LNCaP clone FGC (cell line): ENCODE measurements at places on chromosomes 12 and 14.
A peak's percentile ranks its signal among the peaks of the same experiment; 100 is the strongest.

GRCh38 chr12:78797196-78797931 is 67.2 kb upstream of the SYT1 start:
- no peak for DNase-seq

- DNase-seq, result no peak
Observed at GRCh38 chr12:64544371-64545080, 65.8 kb upstream of the RASSF3 start.

- DNase-seq, result no peak
Observed at GRCh38 chr14:92759679-92760523, 11.5 kb upstream of the LGMN start.

DNA sequence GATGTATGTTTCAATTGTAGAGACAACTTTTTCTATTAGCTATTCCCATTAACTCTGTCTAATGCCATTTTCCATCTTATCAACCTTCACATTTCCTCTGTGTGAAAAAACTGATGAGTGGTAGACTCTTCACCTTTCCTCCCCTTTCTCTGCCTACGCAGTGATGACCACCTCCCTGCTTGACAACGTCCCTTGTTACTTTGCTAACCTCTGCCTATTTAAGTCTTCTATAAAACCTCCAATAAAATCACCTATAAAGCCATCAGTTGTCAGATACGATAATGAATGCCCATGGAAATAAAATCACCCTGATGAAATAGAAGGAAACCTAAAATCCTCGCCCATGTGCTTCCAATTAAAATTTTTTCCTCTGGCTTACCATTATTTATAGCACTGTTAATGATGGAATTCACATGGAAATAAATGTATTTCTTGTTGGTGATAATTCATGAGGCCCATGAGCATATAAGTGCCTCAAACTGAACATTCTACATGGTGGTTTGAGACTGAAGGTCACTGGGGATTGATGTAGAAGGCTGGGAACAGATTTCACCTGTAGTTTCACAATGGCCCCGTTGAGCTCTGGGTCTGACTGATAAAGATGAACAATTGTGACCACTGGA is 1454.0 kb upstream of the SEL1L start:
- no peak for DNase-seq

DNA sequence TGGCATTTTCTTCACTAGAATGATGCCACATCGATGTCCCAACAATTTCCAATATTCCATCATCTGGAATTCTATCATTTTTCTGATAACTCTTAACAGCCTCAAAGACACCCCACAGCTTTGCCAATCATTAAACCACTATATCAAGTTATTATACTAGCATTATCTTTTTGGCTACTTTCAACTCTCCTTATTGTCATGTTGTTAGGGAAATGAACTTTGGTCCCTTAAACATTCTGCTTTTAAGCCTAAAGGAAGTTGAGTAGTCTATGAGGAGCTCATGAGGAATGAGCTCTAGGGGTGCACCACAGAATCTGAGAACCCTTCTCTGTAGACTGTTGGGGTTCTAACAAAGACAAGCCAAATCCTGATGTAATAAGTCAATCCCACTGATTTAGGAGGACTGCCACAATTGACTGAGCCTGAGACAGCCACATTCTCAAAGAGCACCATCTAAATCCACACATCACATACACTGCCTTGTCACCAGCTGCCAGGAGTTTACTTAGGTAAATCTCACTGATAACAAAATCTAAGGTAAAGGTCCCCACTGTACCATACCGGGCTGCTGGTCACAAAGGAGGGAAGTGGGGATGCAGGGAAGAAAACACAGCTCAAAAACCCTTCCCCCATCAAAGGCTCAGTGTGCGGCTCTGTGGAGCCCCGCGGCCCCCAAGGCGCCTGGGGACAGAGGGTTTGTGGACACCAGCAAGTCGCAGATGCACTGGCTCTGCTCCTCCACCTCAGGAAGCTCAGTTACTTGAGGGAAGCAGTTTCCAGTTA is 58.2 kb downstream of the SETD3 start:
- no peak for DNase-seq

DNA sequence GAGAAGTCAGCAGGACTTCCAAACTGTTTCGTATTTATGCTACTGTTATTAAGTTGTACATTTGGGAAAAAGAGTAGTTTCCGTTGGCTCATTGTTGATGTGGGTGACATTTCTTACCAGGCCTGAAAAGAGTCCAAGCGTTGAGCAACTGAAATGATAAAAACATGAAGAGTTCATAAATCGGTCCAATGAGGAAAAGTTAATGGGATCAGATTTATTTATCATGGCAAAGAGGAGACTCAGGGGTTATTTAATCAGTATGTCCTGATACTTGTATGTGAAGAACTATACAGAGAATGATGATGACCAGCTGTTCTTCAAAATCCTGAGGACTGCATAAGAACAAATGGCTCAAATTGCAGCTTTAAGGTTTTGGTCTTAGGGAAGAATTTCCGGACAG is 7.7 kb downstream of the VRK1 start:
- DNase-seq, result no peak

DNA sequence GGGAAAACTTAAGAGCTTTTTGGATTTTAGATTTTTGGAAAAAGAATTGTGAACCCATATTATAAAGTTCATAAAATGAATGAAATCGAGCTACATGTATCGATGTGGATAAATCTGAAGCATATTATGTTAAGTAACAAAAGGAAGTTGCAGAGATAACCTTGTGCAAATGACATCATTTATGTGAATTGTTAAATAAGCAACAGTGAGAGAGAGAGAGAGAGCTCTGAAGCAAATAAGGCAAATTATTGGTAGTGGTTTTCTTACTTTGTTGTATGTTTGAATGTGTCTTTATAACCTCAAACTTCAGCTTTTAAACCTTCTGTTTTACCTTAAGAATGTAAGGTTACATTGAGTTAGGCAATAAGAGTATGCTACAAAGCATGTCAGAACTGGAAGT is 78.8 kb downstream of the ERC1 start:
- no peak for DNase-seq

DNA sequence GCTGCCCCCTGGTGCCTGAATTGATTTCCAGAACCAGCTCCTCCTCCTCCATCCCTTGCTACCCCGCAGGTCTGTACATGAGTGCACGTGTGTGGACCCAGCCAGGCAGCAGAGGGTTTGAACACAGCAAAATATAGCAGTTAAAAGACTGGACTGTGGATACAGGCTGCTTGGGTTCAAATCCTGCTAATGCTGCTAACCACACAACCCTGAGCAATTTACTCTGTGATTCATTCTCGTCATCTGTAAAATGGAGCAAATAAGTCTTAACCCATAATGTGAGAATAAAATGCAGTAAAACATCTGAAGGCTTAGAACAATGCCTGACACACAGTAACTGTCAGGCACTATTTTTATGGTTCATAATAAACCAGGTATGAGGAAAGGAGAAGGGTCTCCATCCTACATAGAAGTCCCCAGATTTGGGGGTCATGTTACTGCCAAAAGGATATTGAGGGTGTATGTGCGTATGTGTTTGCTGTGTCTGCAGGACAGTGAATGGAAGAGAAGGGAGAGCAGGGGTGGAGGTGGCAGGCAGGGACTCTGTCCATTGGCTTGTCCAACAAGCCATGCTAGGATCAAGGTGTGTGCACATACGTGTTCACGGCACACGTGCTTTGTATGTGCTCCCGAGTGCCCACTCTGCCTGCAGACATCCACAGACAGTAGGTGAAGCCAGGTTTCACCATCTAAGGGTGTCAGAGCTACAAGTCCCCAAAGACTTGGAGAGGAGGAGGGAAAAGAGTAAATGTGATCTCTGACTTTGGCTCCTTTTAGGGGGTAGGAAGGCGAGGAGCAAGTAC is 1.5 kb upstream of the STAT6 start:
- peak; percentile 50 for DNase-seq

DNA sequence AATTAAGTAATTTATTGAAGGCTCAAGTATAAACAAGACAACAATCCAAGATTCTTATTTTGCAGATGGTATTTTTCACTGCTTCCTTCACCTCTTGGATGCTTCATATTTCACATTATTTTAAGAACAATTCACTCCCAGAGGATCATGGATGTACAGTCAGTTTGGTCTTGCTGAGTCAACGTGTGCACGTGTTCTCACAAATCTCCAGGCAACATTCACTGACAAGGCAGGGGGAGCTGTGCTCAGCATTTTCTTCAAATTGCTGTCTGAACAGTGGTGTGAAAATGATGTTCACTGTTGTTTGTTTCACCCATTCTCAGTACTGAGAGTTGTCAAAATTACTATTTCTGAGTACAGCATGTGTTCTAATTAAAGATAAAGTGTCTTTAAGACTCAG is 118.3 kb upstream of the SLC38A4 start:
- DNase-seq, result peak; percentile 23

GRCh38 chr12:48122065-48122834 is 3.1 kb downstream of the PFKM start:
- DNase-seq, result no peak

DNA sequence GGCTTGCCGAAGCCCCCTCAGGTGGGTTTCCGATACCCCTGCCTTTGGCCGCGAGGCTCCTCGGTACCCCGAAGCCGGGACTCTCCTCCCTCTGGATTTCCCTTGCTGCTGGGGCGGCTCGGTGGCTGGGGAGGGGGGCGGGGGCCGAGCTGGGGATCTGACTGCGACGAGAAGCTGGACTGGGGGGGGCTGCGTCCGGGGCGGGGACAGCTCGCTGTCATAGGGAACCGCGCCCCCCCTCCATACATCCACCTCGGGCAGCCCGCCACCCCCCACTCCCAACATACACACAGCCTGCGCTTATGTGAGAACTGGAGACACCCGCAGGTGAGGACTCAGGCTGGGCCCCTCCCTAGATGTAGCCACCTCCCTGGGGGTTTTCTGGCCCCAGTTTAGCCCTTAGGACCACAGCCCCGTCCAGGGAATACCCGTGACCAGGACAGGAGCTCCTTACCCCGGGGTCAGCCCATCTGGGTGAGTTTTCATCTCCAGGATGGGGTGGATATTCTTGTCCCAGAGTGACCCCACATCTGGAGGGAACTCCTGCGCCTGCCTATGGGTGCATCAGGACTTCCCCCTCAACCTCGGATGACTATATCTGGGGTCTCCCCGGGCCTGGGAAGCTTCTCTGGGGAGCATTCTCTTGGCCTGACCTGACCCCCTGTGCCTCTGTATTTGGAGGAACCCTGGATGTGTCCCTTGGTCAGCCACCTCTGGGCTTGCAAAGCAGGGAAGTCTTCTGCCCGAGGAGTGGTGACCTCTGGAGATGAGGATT is 687 bp downstream of the ASIC1 start:
- DNase-seq, result no peak

DNA sequence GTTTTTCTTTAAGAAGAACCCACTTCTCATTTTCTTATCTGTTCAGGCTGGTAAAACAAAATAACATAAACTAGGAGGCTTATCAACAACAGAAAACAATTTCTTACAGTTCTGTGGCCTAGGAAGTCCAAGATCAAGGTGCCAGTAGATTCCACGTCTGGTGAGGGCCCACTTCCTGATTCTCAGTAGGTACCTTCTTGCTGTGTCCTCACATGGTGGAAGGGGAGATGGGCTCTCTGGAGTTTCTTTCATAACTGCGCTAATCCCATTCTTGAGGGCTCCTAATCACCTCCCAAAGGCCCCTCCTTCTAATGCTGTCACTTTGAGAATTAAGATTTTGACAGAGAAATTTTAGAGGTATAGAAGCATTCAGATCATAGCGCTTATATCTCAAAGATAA is 33.4 kb downstream of the TXNRD1 start:
- DNase-seq, result no peak
